Activated CD4-positive, CD25-positive, alpha-beta regulatory T cell treated with anti-CD3 and anti-CD28 coated beads, Interleukin-2, amount 50 U/mL, for 24 hours (primary cell): ENCODE measurements at places on chromosomes 13 and 19.

GRCh38 chr13:97448503-97449251 is 14.7 kb downstream of the RAP2A start:
- ATAC-seq: no peak

DNA sequence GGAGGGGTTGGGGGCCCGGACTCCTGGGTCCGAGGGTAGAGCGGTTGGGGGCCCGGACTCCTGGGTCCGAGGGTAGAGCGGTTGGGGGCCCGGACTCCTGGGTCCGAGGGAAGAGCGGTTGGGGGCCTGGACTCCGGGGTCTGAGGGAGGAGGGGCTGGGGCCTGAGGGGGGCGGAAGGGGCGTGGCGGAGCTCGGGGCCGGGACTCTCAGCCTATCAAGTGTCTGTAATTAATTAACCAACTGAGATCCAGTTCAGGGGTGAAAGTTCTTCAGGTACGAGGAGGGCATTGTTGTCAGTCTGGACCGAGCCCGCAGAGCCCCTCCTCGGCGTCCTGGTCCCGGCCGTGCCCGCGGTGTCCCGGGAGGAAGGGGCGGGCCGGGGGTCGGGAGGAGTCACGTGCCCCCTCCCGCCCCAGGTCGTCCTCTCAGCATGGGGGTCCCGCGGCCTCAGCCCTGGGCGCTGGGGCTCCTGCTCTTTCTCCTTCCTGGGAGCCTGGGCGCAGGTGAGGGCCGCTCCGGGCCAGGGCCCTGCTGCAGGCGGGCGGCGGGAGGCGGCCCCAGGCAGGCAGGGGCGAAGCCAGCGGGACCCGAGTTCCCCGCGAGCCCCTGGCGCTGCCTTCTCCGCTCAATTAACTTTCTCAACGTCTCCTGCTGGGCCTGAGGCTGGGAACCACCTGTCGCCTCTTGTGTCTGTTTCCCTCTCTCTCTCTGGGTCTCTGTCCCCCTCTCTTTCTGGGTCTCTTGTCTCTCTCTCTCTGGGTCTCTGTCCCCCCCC is 697 bp downstream of the FCGRT start:
- ATAC-seq: peak; percentile 67

- no peak for ATAC-seq
Observed at GRCh38 chr13:99256709-99257108, 1.5 kb downstream of the GPR18 start.

GRCh38 chr19:20162821-20163220 is 4.2 kb upstream of the ZNF486 start:
- ATAC-seq: no peak

DNA sequence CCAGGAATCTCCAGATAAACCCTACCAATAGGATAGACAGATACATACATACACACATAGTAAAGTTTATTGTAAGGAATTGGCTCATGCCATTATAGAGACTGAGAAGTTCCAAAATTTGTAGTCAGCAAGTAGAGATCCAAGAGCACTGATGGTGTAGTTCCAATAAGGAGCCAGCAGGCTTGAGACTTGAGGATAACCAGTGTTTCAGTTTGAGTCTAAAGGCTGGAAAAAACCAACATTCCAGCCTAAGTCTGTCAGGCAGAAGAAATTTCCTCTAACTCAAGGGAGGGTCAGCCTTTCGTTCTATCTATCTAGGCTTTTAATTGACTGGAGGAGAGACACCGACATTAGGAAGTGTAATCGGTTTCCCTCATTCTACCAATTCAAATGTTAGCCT is 110.2 kb upstream of the TSHZ3 start:
- ATAC-seq: no peak

DNA sequence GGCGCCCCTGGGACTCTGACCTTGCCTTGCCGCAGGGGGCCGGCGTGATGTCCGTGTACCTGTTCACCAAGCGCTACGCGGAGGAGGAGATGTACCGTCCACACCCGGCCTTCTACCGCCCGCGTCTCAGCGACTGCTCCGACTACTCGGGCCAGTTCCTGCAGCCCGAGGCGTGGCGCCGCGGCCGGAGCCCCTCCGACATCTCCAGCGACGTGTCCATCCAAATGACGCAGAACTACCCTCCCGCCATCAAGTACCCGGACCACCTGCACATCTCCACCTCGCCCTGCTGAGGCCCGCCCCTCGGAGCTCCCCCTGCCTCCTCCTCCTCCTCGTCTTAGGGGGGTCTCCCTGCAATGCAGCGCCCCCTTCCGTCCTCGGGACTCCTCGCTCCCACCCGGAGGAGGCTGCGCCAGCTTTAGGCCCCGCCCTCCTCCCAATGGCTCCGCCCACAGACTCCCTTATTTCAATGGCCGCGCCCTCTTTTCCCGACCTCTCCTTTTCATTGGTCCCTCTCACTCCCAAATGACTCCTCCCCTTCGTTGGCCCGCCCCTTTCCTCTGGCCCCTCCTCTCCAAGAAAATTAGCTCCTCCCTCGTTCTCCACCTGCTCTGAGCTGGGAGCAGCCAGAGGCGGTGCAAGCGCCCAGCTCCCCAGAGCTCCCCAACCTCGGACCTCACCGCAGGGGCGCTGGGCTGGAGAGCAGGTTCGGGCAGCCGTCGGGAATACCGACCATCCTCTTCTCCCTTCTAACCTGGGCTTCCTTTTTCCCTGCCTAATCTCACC is 20.5 kb upstream of the CACNG8 start:
- no peak for ATAC-seq

- ATAC-seq: no peak
Observed at GRCh38 chr19:10625762-10626138, 397 bp downstream of the SLC44A2 start.

GRCh38 chr13:27542220-27542619 is 78.1 kb downstream of the LNX2 start:
- no peak for ATAC-seq

GRCh38 chr13:99103536-99103935 is 97.1 kb upstream of the UBAC2 start:
- ATAC-seq: no peak

- ATAC-seq: no peak
Observed at GRCh38 chr13:71460211-71460610, 406.8 kb downstream of the DACH1 start.

DNA sequence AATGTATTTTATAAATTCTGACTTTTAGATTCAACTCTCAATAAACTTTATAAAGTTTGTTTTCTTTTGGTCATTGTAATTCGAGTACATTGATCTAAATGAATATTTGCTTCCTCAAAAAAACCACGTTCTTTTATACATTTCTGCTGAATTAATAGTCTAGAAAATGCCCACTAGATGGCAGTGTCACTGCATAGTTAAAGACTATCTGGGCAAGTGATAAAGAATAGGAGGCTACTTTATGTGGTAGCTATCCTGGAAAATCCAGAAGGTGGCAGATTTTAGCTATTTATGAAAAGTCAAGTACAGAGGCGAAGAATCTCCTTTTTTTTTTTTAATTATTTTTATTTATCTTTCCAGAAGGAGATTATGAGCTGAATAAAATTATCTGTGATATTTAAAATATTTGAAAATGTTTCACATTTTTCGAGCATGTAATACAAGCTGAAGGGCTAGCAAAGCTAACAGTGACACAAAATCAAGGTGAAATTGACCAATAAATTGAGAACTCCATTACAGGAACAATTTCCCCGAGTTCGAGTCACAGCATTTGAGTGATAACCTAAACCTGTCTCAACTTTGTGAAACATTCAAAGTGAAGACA is 221.8 kb downstream of the OLFM4 start:
- ATAC-seq: no peak

GRCh38 chr13:37617173-37617572 is 18.6 kb upstream of the POSTN start:
- ATAC-seq: no peak

DNA sequence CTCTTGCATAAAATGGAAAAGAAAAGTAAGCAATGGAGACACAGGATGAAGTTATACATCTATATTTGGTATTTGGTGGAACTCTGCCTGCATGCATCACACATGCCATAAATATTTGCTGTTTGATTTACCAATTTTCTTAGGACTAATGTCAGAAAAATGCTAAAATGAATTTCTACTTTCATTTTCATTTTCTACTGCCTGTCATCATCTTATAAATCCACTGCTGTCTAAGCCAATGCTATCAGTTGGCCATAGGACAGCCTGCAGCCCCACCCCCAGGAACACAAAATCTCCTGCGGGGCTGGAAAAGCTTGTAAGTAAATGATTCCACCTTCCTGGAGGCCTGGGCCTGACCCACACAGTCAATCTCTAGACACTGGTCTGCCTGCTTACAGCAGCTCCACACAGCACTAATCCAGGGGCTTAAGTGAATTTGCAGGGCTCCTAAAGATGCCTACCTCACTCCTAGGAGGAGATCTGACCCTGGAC is 122.0 kb downstream of the ENOX1 start:
- peak; percentile 38 for ATAC-seq

- ATAC-seq: peak; percentile 65
Observed at GRCh38 chr19:3062165-3063105, at the start of gene TLE5. TSS of gene TLE5 (minus strand) at chr19:3062495. CDS start at chr19:3062200, 295 bp downstream.

- ATAC-seq: no peak
Observed at GRCh38 chr13:46355088-46355468, 32.0 kb downstream of the RUBCNL start.

GRCh38 chr19:35414442-35414841 is 33.6 kb upstream of the FFAR2 start:
- no peak for ATAC-seq

GRCh38 chr19:47495478-47496372 is 11.7 kb upstream of the KPTN start:
- ATAC-seq: no peak

DNA sequence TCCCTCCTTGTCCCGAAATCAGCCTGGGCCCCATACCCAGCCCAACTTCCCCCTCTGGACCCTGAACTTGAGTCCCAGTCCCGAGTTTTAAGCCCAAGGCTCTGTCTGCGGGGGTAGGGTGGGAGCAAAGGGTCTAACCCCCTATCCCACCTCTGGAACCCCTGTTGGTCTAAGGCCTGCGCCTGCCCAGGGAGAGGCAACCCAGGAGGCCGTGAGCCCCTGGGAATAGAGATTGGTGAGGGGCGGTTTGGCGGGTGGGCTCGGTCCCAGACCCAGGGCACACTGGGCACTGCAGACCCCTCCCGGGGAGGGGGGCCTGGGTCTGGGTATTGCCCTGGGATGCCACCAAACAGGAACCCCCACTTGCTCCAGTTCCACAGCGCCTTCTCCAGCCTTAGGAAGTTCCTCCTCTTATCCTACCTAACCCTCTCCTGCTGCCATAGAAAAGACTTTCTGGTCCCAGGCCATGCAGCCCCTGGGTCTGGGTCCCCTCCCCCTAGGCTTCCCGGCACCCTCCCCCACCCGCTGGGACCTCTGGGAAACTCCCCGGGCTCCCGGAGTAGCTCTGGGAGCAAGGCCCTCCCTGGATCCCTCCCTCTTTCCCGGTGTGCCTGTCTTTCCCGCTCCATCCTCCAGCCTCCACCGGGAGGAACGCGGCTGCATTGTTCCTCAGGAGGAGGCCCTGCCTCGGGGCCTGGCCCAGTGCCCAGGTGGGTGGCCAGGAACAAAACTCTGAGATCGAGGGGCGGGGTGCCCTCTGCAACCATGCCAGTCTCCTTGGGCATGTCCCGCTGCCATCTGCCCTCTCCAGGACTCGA is 33.6 kb upstream of the NANOS3 start:
- ATAC-seq: no peak

DNA sequence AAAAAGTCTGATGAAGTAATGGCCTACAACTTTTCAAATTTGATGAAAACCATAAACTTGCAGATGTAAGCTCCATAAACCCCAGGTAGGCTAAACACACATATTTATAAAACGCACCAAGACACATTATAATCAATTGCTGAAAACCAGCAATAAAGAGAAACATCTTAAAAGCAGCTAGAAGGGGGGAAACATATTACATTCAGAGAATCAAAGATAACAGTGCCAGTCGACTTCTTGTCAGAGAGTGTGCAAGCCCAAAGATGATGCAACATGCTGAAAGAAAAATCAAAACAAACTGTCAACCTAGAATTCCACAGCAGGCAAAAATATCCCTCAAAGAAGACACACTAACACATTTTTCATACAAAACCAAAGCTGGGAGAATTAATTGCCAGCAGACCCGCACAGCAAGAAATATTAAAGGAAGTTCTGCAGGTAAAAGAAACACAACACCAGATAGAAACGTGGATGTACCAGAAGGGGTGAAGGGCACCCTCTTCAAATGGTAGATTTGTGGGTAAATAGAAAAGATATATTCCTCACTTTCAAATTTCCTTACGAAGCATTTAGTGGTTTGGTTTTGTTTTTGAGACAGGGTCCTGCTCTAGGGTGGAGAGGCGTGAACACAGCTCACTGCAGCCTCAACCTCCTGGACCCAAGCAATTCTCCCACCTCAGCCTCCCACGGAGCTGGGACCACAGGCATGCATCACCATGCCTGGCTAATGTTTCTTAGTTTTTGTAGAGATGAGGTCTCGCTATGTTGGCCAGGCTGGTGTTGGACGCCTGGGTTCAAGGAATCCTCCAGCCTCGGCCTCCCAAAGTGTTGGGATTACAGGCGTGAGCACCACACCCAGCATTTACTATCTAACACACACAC is 16.5 kb upstream of the ATP1A3 start:
- ATAC-seq: no peak

DNA sequence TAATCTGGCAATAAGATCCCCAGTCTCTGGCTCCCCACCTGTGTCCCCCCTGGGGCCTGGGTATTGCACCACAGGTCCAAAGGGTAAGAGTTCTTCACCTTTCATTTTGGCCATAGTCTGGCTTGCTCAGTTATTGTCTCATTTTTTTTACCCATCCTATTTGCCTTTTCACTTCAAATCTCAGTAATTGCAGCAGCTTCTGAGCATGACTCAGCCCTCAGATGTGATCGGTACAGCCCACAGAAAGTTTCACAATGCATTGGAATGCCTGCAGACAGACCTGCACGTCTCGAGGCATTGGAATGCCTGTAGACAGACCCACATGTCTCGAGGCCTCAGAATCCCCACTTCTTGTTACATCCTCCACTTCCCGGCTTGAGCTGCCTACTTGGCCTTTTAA is 173.6 kb downstream of the NUFIP1 start:
- ATAC-seq: peak; percentile 71

GRCh38 chr19:35357867-35358573 is at the start of gene FFAR3:
TSS of gene FFAR3 (plus strand) at chr19:35358460. CDS start at chr19:35358891, 431 bp downstream.
- ATAC-seq: peak; percentile 16

GRCh38 chr19:19115954-19116353 is 22.3 kb downstream of the TMEM161A start:
- ATAC-seq: peak; percentile 41

DNA sequence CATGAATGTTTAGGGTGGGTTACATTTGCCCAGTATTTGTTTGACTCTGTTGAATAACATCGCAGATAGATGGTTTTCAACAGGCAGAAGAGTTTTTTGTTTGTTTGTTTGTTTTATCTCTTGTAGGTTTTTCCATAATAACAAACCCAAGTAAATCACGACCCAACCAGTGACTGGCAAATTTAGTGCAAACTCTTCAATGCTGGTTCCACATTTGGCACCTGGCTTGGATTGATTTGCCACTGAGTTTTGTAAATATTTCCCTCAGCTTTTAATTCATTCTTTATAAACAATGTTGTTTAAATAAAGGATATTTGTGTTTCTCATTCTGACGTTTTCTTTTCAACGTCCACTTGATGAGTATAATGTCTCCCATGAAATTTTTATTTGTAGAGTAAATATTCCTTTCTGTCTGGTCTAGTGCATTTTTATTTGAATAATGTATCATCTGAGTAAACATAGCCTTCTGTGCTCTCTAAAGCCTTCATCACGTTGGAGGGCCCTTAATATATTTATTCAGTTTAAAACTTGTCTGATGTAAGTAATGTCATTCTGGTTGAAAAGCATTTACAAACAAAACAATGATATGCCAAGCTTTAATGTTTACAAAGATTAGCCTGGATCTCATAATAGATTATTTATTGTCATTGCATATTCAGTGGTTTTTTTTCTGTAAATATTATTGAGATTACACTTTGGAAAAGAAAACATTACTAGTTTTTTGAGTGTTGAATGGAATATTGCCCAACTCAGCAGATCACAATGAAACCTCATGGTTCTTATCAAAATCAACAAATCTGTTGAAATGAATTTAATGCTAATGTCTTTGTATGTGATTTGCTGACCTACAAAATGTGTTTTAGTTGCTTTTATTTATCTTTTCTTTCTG is 90.4 kb upstream of the PEG3 start:
- no peak for ATAC-seq
